ENCODE measurements at places on chromosomes 16 and 17.

GRCh38 chr16:12907670-12908233 lies 6.4 kb downstream of the SHISA9 start:
- no peak for DNase-seq

- DNase-seq, result no peak
Observed at GRCh38 chr16:52078716-52079655, 468.0 kb downstream of the TOX3 start.

- no peak for DNase-seq
Observed at GRCh38 chr16:27966756-27967155, 96.8 kb downstream of the GSG1L start.

DNA sequence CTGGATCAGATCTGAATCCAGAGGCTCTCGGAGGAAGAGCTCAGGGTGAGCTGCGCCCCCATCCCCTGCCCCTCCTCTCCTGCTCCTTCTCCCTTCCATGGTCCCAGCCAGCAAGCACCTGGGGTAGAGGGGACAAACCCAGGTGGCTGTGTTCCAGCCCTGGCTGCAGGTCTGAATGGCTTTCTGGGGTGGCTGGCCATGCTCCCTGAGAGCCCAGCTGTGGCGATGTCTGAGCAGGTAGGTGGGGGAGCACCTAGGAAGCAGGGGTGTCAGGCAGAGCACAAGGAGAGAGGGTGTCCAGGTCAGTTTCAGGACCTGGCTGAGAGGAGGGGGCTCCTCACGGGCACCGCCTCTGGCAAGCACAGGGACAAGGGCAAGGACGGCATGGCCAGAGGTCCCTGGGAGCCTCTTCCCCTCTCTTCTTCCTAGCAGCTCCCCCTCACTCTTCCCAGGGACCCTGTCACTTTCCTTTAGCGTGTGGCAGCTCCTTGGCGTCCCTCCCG lies 310.0 kb downstream of the SEC14L1 start:
- no peak for DNase-seq

DNA sequence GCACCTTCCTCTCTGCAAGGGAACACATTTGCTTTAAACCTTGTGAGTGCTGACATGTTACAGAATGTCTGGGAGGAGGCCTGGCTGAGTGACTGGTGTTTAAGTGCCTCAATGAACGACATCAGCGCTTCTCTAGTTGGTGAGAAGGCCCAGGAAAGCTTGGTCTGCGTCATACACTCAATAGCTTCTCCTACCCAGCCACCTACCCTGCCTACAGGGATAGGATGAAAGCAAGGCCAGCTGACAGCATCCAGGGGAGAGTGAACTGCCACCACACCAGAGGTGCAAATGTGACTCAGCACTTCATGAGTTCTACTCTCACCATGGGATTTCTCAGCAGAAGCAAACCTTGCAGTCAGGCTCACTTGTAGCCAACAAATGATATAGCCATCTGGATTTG lies 31.7 kb upstream of the CFAP20 start:
- DNase-seq, result no peak

DNA sequence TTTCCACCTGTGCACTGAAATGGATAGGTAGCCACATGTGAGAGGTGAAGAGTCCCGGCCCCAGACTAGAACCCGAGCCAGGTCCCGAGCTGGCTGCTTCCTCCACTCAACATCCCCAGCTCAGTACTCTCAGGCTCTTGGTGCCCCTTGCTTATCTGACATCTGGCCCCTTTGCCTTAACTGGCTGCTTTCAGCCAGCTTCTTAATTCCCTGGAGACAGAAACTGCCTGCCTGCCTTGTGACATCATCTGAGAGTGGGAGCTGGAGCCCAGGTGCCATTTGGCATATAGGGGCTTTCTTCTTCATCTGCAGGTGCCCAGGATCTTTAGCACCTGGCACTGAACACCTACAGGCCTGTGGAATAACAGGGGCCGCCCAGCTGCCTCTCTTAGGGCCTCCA lies 8.9 kb downstream of the CHAD start:
- DNase-seq, result no peak

DNA sequence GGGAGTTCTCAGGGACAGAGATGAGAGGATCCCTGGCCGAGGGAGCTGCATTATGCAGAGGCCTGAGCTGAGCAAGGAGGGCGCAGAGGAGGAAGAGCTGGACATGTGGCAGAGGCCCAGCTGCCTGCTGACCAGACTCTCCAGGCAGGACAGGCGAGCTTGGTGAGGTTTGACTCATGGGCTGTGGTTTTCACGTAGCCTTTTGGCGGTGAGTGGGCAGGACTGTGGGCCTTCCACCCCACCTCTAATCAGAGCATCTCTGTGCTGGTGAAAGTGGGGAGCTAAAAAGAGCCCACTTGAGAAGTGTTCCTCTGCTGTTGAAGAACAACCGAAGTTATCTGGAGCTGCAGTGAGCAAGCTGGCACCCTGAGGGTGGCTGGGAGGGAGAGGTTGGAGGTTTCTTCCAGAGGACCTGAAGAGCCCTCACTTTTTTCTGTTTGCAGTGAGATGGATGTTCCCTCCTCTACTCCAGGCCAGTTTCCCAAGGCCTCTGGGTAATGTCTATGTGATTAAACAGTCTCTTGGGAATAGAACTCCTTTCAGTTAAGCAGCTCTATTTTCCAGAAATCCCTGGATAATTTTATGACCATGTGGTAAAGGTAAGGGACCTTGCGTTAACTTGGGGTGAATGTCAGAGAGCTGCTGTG lies 11.9 kb downstream of the EPN2 start:
- DNase-seq, result no peak

- no peak for DNase-seq
Observed at GRCh38 chr17:49690256-49690655, 12.4 kb upstream of the SPOP start.

- no peak for DNase-seq
Observed at GRCh38 chr16:48438414-48438813, 53.2 kb upstream of the SIAH1 start.

DNA sequence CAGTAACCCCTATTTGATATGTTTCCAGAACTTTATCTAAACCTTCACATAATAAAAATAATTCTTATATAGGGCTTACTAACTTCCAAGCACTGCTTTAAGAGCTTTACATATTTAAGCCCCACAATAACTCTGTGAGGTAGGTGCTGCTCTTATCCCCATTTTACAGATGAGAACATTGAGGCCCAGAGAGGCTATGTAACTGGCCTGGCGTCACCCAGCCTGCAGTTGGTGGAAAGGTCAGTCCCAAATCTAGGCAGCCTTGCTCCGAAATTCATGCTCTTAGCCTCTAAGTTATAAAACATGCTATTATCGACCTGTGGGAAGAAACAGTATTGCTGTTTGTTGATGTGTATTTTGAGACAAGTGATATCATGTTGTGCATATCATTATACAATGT lies 9.0 kb downstream of the NLRC5 start:
- no peak for DNase-seq

- no peak for DNase-seq
Observed at GRCh38 chr17:45405250-45406086, 27.2 kb downstream of the ARHGAP27 start.

GRCh38 chr17:36118477-36119353 lies 15.1 kb downstream of the CCL4 start:
- no peak for DNase-seq

- DNase-seq, result no peak
Observed at GRCh38 chr17:58341861-58342475, 10.0 kb downstream of the SUPT4H1 start.

GRCh38 chr16:89049484-89050118 lies 44.1 kb upstream of the ACSF3 start:
- DNase-seq, result no peak

GRCh38 chr17:33945646-33946546 lies 309.2 kb upstream of the CCL2 start:
- DNase-seq, result no peak

DNA sequence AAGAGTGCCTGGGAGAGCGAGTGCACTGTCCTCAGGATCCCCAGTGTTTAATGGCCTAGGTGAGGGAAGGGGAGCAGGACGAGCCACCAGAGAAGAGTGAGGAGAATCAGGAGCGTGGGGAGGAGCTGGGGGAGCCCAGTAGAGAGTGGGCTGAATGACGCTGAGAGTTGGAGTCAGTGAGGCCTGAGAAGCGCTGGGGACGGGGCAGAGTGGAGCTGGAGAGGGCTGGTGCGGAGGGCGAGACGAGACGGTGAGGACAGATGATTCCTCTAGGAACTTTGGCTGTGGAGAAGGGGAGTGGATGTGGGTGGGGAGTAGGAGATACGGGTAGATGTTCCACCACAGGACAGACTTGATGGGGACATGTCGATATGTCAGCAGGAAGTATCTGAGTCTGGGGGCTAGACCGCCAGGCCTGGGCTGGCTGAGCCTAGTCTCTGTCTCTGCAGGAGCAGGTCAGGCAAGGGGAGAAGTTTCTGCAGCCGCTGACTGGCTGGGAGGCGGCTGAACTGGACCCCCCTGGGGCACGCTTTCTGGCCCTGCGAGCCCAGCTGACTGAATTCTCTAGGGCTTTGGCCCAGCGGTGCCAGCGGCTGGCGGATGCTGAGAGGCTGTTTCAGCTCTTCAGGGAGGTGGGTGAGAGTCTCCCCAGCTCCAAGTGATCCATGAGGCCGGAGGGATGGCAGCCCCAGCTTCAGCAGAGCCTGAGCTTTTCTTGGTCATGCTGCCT lies 4.7 kb downstream of the PLEKHG4 start:
- no peak for DNase-seq

- no peak for DNase-seq
Observed at GRCh38 chr17:50527155-50527762, 5.3 kb upstream of the EPN3 start.

- DNase-seq, result peak; percentile 22
Observed at GRCh38 chr17:29115961-29116803, 64.0 kb downstream of the MYO18A start.

DNA sequence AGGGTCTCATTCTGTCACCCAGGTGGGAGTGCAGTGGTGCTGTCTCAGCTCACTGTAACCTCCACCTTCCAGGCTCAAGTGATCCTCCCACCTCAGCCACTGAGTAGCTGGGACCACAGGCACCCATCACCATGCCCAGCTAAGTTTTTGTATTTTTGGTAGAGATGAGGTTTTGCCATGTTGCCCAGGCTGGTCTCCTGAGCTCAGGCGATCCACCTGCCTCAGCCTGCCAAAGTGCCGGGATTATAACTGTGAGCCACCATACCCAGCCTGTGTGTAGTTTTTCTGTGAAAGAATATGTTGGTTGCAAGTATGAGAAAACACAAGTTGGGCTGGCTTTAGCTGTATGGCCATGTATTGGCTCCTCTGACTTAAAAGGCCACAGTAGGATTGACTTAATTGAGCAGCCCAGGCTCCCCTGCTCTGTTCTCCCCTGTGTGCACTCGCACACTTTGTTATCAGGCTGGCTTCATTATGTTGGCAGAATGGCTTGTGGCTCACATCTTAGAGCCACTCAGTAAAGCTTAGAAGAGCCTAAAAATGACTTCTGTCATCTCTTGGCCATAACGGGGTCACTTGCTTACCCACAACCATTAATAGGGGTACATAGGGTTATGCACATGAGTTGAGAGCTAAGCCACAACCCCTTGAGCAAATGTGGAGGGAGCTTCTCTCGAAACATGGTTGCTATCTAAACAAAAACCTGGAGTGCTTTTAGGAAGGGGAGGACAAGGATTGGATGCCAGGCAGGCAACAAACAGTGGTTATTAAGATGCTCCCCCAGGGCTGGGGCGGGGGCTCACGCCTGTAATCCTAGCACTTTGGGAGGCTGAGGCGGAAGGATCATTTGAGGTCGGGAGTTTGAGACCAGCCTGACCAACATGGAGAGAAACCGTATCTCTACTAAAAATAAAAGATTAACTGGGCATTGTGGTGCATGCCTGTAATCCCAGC lies 6.1 kb downstream of the HAPSTR1 start:
- no peak for DNase-seq

DNA sequence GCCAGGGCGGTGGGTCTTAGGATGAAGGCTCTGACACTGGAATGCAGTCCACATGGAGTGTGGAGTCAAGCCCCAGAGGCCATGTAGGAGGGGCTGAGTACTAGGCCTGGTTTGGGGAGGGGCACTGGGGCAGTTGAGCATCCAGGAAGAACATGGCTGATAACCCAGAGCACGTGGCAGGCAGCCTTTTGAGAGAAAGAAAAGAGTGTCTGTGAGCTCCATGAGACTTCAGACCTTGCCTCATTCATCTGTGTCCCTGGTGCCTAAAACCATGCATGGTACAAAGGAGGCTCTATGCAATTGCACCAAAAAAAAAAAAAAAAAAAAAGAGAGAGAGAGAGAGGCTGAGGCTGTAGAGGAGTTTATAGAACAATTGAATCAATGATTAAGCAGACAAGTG lies 14.6 kb downstream of the SLC46A1 start:
- DNase-seq, result no peak

DNA sequence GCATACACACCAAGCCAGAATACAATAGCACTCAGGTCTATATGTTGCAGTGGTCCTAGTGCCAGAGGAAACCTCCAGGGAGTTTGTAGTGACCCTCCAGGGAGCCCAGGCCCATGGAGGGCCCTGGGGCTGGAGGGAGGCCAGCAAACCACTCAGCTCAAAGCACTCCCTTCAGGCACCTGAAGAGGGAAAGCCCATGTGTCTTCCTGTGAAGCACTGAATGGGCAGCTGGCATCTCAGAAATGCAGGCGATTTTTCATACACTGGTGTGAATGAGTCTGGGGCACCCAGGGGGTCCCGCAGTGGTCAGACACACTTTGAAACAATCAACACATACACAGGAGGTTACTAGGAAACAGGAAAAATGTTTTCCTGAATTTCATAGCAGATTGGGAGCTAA lies 12.8 kb downstream of the TBC1D26 start:
- no peak for DNase-seq

GRCh38 chr16:46937536-46937935 lies 35.9 kb downstream of the DNAJA2 start:
- DNase-seq, result no peak

GRCh38 chr16:23856251-23856709 lies 20.5 kb downstream of the PRKCB start:
- DNase-seq, result no peak

GRCh38 chr16:68529931-68530701 lies 9.0 kb upstream of the ZFP90 start:
- peak; percentile 84 for DNase-seq

DNA sequence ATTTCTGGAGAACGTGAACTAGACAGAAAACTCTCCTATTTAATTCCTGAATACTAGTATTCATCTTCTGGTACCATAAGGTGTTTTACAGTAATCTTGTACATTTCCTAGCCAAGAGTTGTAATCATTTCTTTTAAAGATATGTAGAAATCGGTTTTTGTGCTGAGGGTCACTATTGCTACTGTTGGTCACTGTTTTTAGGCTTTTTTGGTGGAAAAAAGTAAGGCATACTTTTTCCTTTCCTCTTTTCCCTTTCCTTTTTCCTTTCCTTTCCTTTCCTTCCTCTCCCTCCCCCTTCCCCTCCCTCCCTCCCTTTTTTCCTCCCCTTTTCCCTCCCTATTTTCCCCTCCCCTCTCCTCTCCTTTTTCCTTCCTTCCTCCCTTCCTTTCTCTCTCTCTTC lies 706.4 kb upstream of the GOT2 start:
- no peak for DNase-seq

DNA sequence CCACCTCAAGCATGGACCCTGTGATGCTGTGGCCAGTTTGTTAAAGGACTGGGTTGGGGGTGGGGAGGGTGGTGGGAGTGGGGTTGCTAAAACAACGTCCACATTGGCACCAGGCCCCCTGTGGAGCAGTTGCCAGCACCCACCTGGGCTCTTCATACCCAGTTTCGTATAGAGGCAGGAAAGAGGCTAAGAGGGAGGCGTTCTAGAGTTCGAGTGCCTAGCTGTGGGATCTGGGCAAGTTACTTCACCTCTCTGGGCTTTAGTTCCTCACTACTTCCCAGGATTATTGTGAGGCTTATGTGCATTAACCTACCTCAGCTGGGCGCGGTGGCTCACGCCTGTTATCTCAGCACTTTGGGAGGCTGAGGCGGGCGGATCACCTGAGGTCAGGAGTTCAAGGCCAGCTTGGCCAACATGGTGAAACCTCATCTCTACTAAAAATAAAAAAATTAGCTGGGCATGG lies 1.4 kb downstream of the MFAP4 start:
- DNase-seq, result no peak

GRCh38 chr16:3029491-3030221 lies 5.8 kb downstream of the THOC6 start:
- no peak for DNase-seq

All from SHP77 treated with DMSO at 0.1 percent for 48 hours (cell line).